ENCODE measurements at places on chromosomes 5 and 9.

- peak; percentile 43 for DNase-seq
These were observed 673.9 kb upstream of the KLF4 start for GRCh38 chr9:108163321-108164005.

DNA sequence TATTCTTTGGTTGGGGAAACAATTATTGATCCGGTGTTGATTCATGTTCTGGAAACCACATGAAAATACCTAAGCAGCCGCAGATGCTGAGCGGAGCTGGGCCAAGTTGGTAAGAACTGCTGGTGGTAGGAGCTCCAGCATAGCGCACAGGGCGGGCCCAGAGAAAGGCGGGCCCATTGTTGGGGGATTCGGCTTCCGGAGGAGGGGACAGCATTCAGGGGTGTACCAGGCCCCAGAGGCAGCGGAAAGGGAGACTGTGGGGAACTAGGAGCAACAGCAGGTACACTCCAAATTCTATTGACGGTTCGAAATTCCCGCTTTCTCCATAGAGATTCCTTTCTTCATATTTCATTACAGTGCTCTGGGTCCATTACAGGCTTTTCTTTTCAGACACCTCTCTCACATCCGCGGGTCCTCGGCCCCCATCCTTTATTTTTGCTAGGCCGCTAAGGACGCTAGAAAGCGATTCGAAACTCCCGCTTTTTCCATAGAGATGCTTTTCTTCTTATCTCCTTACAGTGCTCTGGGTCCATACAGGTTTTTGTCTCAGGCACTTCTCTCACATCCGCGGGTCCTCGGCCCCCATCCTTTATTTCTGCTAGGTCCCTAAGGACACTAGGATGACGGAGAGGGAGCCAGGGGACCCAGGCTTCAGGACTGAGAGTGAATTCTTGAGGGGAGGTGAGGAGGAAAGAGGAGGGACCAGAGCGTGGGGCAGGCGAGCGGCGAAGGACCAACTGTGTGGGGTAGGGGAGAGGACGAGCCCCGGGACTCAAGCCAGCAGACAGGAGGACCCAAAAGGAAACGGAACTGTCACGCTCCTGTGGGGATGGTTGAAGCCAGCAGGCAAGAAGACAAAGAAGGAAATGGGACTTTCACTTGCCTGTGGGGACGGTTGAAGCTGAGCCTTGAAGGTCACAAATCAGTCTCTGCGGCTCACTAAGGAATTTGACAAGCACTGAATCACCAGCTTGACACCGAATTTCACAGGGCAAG lies at the start of gene CCDC152:
CCDC152 (plus strand) TSS at position 213 of the 996 bp plus-strand sequence. CDS start 2,304 bp downstream, outside the sequence.
- no peak for DNase-seq

DNA sequence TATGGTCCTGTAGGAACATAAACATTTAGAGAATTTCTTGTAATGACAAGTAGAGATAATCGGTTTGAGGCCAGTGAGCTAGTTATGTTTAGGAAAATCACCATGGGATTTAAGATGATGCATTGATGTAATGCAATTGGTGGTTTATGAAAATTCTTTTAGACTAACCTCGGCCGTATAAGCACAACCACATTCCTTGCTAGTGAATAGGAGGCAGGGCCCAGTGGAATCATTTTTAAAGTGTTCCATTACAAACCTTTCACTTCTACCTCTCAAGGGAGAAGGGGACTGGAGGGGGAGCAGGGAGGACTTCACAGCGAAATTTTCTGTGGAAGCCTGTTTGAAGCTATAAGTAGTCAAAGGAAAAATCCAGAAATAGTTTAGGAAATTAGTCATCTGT lies 71.8 kb upstream of the NFIL3 start:
- peak; percentile 72 for DNase-seq

DNA sequence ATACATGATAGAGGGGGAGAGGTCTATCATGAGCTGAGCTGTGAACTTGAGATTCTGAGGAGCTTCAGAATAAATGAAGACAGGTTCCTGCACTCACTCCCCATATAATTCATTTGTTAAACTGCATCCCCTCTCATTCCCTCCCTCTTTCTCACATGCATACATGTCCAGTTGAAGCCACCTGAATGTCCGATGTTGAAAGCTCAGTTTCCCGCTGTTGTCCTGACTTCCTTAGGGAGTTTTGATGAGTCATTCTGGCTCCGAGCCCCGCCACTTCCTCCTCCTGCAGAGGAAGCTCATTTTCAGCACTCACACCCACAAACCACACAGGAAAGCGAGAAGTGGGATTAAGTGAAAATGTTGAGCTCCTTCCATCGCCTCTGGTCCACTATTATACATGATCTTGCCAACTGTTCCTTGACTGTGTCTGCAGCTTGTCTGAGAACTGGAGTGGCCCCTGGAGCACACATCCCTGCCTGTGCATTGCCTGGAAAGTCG lies 121.2 kb downstream of the CEMIP2 start:
- DNase-seq, result peak; percentile 86

- no peak for DNase-seq
These were observed 21.0 kb upstream of the PPARGC1B start for GRCh38 chr5:149708981-149709594.

- DNase-seq, result peak; percentile 6
These were observed 1.8 kb upstream of the LNPEP start for GRCh38 chr5:96933764-96934707.

All from A172 (cell line).